ENCODE measurements at places on chromosomes 6 and 20.
A peak's percentile ranks its signal among the peaks of the same experiment; 100 is the strongest.

DNA sequence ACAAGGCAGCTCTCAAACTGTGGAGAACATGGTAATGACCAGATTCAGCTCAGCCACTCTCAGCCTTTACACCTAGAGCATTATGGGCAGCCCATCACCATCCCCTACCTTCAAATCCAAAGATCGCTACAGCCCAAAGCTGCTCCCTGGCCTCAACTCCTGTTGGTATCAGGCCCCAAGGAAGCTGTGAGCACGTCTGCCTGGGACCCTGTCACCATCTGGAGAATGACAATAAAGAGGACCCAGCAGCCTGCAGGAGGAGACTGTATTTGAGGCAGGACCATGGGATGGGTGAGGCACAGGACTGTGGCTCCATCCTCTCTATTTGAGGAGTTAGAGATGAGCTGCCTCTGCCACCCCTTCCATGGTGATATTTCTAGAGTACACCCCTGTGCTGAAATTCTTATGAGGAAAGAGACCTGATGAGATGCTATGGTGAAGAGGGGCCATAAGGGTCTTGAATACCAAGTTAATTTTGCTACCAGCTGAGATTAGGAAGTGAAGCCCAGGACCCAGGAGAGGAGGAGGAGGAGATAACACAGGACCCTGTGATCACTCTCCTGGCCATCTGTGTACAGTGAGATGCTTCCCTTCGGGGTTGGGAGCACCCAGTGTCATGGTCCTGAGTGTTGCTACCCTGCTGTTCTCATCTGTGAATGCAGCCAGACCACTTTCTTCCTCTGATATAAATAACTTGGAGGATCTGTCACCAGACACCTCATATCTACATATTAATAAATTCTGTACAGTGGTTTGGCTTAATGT is 19.6 kb upstream of the MICB start:
- no peak for DNase-seq

- DNase-seq, result no peak
These were observed 7.4 kb downstream of the C6orf120 start for GRCh38 chr6:169709293-169709692.

GRCh38 chr20:43537921-43538877 is 20.6 kb upstream of the SGK2 start:
- DNase-seq, result peak; percentile 61

DNA sequence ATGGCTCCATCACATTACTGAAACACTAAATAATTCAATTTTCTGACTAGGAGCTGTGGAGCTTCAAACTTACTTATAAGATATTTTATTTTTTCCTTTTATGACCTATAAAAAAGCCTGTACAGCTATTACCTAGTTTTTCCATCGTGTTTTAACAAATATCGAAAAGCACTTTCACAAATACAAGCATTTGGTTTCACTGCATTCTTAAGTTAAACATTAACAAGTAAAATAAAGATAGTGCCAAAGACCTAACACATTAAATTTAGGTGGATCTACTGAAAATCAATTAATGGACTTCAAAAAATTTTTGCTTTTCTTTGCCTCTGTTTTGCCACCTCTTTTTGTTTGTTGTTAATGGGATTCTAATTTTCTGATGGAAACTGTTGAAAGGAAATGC is 83.3 kb downstream of the EPM2A start:
- no peak for DNase-seq

GRCh38 chr20:60788070-60788469 is 464.0 kb upstream of the CDH4 start:
- no peak for DNase-seq

Measured in right hindlimb (tissue), 1 donor.